ENCODE measurements at places on chromosomes 5 and 9.

DNA sequence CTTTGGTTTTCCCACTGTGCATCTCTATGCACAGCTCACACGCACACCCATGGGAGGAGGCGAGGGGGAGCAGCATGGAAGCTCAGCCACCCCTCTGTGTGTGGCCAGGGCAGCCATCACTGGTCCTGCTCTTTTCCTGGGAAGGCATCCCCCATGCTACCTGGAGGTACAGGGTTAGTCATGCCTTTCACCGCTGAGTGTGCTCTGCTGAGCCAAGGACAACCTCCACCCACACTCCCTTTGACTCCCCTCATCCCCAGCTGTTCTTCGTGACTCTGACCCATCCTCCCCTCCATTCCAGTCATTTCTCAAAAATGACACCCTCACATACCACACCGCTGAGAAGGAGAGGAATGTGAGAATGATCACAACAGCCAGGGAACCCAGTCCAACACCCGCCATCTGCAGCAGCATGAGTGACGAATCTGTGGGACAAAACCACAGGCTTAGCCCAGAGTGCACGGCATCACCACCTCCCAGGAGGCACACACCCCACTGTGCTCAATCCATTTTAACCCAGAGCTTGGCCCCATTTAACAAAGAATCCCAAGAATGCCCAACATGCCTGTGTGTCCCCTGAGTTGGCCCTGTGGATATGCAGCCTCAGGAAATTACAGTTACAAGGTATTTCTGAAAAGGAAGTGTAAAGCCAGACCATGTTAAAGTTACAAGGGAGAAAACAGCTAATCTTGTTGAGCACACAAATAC, 133.4 kb downstream of the SUSD1 start:
- DNase-seq, result peak; percentile 81

GRCh38 chr5:81202655-81203054, 30.5 kb upstream of the CKMT2 start:
- DNase-seq, result no peak

DNA sequence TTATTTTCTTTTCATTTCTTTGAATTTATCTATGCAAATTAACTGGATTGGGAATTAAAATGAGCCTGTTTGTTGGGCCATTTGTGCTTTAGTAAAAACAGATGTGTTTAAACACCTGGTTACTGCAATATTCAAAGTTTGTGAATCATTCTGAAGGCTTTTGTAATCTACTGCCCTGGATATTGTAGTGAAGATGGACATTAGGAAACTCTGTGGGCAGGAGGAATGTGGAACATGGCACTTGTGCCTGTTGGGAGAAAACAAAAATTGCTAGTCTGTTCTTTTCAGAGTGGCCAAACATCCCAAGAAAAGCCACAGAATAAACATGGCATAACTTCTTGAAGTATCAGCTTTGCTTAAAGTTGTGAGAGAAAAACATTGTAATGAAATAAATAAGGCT, 40.8 kb downstream of the CHSY3 start:
- no peak for DNase-seq

DNA sequence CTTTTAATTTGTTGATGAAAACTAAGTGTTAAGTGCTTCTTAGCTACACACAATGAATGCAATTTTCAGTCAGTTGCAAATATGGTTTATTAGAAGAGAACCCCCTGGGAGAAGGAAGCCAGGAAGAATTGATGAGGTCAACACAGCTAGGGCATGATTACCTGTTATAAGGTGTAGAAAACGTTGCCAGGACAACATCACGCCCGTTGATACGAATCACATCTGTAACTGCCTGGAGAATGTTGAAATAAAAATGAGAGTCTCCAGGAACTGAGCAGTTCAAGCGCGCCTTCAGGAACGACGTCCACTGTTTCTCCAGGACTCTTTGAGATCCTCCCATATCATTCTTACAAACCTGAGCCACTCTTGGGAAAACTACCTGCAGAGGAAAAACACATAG, 88.0 kb downstream of the SEMA6A start:
- no peak for DNase-seq

DNA sequence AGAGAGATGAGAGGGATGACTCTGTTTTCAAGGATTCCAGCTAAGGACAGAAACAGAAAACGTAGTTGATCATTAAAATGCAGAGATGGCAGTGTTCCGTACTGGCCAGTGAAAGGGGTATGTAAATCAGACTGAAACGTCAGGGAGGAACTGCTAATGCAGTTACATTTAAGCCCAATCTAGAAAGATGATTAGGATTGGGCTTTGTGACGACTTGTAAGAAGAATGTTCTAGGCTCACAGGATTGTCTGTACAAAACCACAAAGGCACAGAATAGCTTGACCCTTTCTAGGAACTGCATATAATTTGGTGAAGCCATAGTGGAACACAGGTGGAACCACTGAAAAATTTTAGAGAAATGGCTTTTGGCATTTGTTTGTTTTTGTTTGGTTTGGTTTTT, 55.6 kb upstream of the TESK1 start:
- DNase-seq, result no peak

- DNase-seq, result no peak
Observed at GRCh38 chr9:121859646-121860045, 208.2 kb downstream of the DAB2IP start.
